SK-MEL-5 (cell line): ENCODE measurements at places on chromosomes 2 and 18. TPM values are rescaled to one million over a fixed set of nuclear protein-coding genes. Genes with fewer than 3 reads are reported as not detected.

- no peak for DNase-seq
These were observed 54.4 kb upstream of the MSH6 start for GRCh38 chr2:47728551-47728950.

The CNDP1 gene
- 0.08 and 0.51 TPM in 2 replicates for total RNA-seq

- no peak for DNase-seq
These were observed 74.0 kb downstream of the ZNF516 start for GRCh38 chr18:76420898-76421684.

GRCh38 chr2:165281387-165281786 lies 42.2 kb downstream of the SCN2A start:
- no peak for DNase-seq

The CDH7 gene
- total RNA-seq: 3.1 and 3.3 TPM in 2 replicates

DNA sequence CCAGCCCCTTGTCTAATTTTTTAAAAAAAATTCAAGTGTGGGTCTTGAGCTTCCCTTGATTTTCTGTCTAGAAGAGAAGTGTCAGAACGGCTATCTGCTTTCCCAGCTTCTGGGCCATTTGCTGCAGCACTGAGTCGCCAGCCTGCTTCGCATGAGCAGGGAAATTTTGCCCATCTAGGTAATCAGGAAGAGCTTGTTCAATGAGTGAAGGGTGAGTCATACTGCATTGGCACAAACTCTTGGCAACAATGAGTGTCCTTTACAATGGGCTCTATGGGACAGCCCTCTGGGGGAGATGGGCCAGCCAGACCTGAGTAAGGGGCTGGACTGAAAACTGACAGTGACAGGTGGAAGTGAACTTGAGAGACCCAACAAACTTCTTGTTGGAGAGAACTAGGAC lies 2.4 kb upstream of the RNF144A start:
- DNase-seq: peak; percentile 50

GRCh38 chr2:9656270-9656766 lies 25.5 kb upstream of the YWHAQ start:
- no peak for DNase-seq

GRCh38 chr2:234313558-234313957 lies 183.3 kb downstream of the ARL4C start:
- no peak for DNase-seq

DNA sequence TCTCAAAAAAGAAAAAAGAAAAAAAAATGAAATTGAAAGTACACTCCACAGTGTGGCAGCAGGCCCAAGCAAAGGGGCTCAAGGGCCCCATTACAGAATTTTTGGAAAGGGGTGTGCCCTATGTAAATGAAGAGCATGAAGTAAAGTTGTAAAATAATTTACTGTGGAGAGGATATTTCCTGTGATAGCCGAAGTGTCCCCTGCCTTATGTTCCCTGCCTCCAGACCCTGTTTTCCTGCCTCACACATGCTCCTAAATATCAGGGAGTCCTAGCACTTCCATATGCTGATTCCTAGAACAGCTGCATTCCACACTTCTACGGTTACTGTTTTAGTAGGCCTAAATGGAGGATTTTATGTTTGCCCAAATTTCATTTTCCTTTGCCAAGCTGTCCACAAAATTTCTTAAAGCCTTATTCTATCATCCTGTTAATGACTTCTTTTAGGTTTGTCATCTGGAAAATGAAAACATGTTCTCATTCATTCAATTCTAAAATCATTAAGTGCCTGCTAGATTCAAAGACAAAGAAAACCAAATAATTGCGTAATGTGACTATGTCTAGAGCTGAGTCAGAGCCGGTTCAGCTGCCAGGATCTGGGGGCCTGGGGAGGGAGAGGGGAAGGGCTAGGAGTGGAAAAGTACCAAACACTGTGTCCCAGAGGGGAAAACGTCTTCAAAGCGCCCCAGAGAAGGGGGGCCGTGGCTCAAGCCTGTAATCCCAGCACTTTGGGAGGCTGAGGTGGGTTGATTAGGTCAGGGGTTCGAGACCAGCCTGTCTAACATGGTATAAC lies 25.9 kb upstream of the IMPA2 start:
- no peak for DNase-seq

DNA sequence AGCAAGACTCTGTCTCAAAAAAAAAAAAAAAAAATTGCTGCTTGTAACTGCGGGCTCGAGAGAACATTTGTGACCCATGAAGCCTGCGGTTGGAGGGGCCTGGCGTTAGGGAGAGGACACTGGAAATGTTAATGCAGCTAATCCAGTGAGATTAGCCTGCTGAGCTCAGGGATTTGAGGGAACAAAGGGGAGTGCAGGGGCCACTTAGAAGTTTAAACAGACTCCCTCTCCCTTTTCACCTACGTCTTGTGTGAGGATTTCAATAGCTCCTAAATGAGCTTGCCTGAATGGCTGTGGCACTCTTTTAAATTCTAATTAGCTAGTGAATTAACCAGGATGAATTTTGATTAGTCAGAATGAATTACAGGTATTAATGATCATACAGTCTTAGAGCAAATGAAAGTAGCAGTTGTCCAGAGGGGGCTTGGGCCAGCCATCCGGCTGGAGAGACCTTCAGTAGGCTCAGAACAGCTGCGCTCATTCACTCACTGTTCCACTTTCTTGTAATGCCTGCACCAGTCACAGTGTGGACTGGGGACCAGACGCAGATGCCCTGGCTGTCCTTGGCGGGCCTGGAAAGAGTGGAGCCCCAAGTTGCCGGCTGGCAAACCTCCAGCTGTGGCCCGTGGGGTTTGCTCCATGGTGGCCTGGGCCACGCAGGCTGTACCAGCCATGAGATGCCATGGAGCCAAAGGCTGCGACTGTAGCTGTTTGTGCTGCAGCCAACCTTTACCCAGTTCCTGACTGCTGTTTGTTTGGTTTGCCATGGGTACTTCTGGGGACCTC lies 20.8 kb downstream of the LDLRAD4 start:
- DNase-seq: no peak

GRCh38 chr18:37471637-37472036 lies 94.0 kb downstream of the CELF4 start:
- DNase-seq: no peak

DNA sequence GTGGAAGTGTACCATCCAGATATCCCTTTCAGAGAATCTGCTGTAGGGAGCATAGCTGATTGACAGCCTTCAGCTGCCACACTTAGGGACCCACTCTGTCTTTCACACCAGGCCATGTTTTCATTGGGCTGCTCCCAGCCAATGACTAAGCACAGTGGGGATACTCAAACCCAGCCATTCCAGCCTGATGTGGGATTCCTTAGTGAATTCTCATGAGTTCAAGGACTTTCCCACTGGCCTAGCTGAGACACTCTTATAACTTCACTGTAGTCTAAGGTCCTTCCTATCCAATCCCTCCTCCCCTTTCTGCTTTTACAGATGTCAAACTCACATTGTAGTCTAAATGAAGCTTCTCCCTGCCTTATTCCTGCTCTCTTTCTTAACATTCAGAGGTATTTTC lies 201.2 kb downstream of the PIK3C3 start:
- no peak for DNase-seq

DNA sequence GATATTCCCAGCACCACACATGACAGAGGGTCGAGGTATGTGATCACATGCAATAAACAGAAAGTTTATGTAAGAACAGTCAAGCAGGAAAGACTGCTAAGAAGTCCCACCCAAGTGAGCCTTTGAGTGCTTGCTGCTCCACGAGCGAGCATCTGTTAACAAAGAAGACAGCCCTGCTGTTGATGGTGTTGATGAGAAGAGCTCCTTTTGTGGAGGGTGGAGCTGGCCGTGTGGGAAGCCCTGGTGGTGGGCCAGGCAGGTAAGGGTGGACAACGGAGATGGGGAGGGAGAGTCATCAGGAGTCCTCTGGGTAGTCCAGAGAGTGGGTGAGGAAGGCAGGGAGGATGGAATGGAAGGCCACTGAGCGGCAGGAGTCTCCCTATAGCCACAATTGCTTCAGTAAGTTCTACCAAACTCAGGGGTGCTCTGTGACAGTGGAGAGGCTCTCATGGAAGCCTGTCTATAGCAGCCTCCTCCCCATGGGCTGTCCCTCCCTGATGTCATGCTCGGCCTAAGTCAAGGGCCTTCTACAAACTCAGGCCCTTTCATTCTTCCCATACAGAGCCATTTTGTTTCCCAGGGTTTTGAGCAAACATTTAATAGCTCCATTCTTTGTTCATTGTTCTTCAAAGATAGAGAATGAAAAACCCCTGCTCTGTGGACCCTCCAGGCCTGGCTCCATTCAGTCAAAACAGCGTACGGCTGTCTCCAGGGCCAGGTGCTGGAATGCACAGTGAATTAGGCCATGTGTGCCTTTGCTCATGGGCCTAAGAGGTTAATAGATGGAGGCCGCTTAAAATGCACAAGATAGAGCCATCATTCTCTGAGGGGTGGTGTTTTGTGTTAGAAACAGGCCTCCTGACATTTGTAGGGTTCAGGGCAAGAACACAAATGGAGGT lies 494.2 kb upstream of the RAB6C start:
- no peak for DNase-seq

The EVX2 gene
- not detected in 2 replicates for total RNA-seq

- no peak for DNase-seq
These were observed 301.5 kb upstream of the FAM98A start for GRCh38 chr2:33900610-33901009.

DNA sequence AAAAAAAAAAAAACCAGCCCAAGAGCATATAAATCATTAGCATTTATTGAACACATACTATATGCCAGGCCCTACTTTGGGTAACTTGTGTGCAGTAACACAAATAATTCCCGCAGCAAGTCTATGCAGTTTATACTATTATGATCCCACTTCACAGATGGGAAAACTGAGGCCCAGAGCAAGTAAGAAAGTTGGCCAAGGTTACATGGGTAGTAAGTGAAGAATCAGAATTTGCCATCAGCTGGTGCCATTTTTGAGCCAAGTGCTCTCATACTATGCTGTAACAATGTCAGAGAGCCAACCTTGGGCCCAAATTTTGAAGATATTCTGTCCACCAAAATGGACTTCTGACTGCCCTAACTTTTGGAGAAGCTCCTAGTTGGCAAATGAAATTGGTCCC lies 13.5 kb upstream of the PSD4 start:
- no peak for DNase-seq
